Retinal pigment epithelial cell (primary cell): ENCODE measurements at places on chromosomes 3 and 15.

DNA sequence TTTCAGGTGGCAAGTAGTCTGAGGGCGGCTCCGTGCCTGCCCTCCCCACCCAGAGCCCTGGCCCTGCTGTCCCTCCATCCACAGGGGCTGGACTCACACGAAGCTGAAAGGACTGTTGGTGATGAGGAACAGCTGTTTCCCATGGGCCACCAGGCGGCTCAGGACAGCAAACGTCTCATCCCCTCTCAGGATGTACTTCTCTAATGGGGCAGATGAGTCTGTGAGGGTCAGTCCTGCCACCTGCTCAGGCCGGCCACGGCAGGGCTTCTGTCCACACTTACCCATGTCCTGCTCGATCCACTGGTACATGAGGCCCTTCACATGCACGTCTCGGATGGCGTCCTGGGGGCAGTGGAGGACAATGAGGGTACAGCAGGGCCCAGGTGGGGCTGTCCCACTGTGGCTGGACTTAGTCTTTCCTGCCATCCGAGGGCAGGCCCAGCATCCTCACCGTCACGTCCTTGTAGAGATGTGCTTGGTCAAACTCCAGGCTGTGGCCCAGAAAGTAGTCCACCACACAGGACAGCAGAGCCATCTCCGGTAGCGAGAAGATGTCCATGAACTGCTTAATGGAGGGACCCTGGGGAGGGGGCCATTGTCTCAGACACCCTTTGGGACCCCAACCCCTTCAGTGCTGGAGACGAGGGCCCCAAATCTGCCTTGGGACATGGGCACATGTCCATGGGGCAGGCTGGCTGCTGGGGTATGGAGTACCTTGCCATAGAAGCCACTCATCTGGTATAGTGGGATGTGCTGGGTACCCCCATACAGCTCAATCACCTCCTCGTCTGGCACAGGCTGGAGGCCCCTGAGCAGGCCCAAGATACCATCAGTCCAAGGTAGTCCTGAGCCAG, 5.7 kb downstream of the NT5DC2 start:
- no peak for DNase-seq

GRCh38 chr3:38558864-38559263, 62.7 kb downstream of the EXOG start:
- DNase-seq, result no peak

- no peak for DNase-seq
These were observed 1.0 kb downstream of the CGGBP1 start for GRCh38 chr3:88057630-88058305.

GRCh38 chr15:69583626-69584025, 131.0 kb downstream of the RPLP1 start:
- no peak for DNase-seq

- no peak for DNase-seq
These were observed 281.4 kb upstream of the CTDSPL start for GRCh38 chr3:37580237-37580636.

GRCh38 chr3:152127058-152127457, 141.7 kb upstream of the MBNL1 start:
- DNase-seq, result no peak

GRCh38 chr15:68816158-68816557, 4.5 kb downstream of the ANP32A start:
- no peak for DNase-seq

GRCh38 chr3:121834157-121834670, 646 bp downstream of the IQCB1 start:
- DNase-seq, result no peak

- peak; percentile 22 for DNase-seq
These were observed 9.3 kb upstream of the TM4SF18 start for GRCh38 chr3:149342413-149343380.

- DNase-seq, result no peak
These were observed 1.4 kb downstream of the ETV5 start for GRCh38 chr3:186107215-186108105.

DNA sequence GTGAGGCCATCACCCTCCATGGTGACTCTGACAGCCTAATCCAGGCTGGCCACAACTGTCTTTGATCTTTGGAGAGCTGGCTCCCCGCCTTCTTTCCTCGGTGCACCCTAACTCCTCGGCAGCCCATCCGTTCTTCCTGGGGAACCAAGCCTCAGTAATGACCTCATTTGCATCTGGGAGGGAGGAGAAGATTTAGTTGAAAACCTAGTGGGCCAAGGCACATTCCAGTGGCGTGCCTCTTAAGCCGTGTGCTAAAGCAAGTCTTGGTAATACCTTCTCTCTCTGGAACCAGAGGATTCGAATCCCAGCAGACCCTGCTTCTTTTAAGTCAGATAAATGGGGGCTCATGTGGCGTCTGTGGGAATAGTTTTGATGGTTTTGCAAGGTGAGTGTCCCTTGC, 233.1 kb downstream of the EBLN2 start:
- no peak for DNase-seq

- no peak for DNase-seq
These were observed 58.8 kb downstream of the BTD start for GRCh38 chr3:15660055-15660935.

GRCh38 chr3:123475786-123476185, 26.9 kb upstream of the ADCY5 start:
- DNase-seq, result no peak

DNA sequence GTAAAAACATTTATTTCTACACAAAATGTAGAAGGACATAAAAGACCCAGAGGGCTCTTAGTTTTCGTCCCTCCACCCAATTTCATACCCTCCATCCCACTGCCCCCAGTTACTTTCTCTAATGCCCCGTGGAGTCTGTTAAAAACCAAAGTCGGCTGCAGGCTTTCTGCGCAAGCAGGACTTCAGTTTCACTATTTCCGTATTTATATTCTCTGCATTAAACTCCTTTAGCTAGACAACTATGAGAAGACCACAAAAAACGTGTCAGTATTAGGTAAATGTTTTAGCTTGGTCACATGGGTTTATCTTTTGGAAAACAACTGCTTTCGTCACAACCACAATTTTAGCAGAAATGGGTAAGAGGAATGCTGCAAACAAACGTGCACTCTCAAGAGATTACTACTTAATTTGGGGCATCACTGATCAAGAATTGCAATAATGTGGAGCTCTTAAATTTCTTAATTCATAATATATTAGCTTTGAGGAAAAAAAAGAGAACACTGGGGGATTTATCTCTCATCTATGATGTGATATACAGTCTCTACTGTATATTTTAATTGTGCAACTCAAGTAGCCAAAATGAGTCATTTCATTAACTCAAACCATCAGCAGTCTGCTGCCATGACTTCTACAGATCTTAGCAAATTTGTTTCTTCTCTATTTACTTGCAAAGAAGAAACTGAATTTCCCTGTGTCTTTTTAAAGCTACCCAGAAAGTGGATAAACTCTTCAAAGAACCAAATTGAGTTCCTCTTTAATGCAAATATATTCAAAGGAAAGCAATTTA, 740 bp upstream of the NSMCE3 start:
- peak; percentile 21 for DNase-seq

DNA sequence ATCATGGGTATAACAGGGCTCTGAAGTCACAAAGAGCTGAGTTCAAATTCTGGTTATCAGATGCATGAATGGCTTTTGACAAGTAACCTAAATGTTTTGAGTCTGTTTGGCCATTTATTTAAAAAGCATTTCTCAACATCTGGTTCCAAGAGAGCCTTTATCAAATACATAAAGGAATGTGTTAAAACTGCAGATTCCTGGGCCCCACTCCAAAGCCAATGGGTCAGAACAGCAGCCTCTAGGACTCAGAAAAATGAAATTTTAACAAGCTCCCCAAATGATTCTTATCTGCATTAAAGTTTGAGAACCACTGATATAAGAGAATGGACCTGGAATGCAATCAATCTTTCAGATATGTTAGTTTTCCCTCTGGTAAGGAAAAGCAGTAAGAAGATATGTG, 3.4 kb downstream of the B4GALT4 start:
- no peak for DNase-seq

DNA sequence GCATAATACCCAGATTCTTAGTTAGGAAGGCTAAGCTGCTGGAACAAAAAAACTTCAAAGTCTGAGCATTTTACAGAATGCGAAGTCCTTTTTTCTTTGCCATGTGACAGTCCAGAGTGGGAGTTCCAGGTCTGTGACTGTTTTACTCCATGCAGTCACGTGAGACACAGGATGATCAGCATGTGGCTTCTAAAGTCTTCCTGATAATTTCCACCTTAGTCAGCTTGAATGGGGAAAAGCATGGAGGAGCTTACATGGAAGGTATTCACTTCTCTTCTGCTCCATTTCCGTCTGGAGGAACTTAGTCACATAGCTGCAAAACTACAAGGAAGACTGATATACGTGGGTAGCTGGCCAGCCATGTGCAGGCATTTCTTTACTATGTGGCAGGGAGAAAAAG, 1.7 kb downstream of the SNTN start:
- no peak for DNase-seq

DNA sequence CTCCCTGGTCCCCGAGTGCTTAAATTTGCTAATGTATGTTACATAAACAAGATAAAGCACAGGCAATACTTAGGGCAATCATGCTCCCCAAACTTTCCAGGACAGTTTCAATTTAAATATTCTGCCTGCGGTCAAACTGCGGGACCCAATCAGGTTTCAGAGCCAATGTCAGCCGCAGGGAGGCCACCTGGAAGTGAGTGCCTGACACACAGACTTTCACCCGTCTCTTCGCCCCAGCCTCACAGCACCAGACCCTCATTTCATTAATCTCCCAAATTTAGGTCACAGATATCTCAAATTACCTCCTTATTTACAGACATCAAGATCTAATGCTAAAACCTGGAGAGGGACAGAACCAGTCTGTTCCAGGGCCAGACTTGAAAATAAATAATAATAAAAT, 107.2 kb upstream of the ALDH1A3 start:
- no peak for DNase-seq

- no peak for DNase-seq
These were observed 137.7 kb downstream of the LIPC start for GRCh38 chr15:58569455-58569854.

DNA sequence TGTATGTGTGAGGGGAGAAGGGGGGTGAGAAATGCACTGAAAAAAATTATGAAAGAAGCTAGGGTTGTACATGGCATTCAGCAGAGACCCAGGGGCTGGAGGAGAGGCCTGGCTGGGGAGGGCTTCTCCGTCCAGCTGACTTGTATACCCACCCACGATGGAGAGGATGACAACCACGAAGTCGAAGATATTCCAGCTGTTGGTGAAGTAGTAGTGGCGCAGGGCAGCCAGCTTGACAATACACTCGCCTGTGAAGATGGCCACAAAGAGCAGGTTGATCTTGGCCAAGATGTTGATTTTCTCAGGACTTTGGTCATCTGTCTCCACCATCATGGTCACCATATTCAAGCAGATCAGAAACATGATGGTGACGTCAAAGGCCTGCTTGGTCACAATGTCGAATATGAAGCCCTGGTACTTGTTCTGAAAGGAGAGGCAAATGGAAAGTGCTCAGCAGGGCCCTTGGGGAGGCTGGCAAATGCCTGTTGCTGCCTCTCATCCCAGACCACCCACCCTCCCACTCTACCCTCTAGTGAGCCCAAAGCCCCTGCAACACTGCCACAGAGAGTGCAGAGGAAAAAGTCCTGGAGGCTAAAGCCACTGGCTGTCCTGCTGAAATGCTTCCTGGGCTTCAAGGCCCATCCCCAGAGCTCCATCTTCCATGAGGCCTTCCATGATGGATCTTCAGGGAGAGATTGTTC, 58.1 kb downstream of the EXOG start:
- DNase-seq, result no peak

GRCh38 chr15:84748274-84749110, at the start of gene ZNF592:
Gene ZNF592 (plus strand): TSS chr15:84748592. CDS start chr15:84782676, 34,084 bp downstream.
- DNase-seq, result no peak

DNA sequence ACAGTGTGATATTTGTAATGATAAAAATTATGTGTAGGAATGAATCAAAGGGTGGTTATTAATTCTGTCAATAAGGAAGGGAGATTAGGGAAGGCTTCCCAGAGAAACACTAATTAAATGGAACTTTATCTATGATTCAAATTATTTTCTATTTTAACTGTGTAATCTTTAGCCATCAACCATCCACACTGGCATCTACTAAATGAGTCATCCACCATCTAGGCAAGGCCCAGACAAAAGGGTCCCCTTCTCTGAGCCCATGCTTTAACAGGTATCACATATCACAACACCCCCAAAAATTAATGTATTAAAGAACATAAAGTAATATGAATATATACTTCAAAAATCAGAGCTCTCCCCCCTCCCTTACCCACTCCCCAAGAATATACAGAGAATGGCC, 19.9 kb upstream of the TPM1 start:
- no peak for DNase-seq

GRCh38 chr3:86634361-86634760, 356.6 kb downstream of the VGLL3 start:
- DNase-seq, result no peak

- DNase-seq, result peak; percentile 6
These were observed 878 bp downstream of the DYNC1LI1 start for GRCh38 chr3:32569540-32570420.

GRCh38 chr15:83380682-83381081, 66.5 kb upstream of the SH3GL3 start:
- no peak for DNase-seq

GRCh38 chr3:64623125-64623524, 64.7 kb downstream of the ADAMTS9 start:
- DNase-seq, result no peak

- peak; percentile 8 for DNase-seq
These were observed 51.1 kb upstream of the ARRDC4 start for GRCh38 chr15:97909291-97909891.

DNA sequence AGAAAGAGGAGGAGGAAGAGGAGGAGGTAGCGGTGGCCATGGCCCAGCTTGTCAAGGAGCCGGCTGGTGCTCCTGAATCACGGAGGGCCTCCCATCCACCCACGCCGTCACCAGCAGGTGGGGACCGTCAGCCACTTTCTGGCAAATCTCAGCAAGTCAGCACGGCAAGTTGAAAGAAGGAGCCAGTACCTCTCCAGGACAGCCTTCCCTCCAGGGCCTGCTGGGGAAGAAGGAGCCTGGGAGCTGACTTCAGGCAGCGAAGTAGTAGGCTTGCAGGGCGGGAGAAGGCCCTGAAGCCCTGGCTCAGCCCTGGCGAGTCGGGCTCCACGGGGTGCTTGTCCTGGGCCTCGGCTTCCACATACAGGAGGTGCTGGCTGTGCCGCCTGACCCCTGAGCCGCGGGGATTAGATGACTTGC, 99.2 kb upstream of the TRPM1 start:
- DNase-seq, result no peak

GRCh38 chr15:45812200-45812599, 177.4 kb downstream of the SQOR start:
- no peak for DNase-seq

DNA sequence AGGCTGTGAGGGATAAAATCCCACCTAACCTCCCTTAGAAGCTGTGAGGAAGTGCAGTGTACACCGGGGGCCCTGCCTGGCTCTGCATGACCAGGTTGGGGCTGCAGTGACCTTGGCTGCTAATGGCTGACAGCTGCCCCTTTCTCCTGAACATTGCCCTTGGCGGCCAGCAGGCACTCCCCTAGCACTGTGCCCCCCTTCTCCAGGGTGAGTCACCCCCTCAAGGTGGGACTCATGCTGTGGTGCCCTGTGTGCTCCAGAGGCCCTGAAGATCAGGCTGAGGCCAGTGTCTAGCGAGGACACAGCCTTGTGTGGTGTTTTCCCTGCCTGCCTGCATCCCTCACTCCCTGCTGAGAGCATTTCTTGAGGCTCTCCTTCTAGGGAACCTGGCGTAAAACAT, 21.0 kb upstream of the FGD5 start:
- no peak for DNase-seq
